Tibial artery (tissue), 4 donors: ENCODE measurements at places on chromosomes 5 and 9.

- no peak for DNase-seq
Observed at GRCh38 chr5:166369346-166369745, 1922.1 kb upstream of the WWC1 start.

DNA sequence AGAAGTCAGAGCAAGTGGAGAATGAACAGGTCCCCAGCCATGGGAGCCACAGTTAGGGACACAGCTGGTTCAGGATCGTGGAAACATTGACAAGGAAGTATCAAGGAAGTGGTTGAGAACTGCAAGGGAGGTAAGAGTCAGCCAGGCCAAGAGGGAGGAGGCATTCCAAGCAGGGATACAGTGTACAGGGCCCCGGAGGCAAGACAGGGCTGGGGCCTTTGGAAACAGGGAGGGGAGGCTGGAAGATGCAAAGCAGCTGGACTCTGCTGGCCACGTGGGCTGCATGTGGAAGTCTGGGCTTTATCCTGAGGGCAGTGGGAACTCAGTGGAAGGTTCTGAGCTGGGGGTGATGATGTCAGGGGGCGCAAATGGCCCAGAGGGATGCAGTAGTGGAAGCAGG lies 14.2 kb downstream of the CCDC180 start:
- DNase-seq, result no peak

DNA sequence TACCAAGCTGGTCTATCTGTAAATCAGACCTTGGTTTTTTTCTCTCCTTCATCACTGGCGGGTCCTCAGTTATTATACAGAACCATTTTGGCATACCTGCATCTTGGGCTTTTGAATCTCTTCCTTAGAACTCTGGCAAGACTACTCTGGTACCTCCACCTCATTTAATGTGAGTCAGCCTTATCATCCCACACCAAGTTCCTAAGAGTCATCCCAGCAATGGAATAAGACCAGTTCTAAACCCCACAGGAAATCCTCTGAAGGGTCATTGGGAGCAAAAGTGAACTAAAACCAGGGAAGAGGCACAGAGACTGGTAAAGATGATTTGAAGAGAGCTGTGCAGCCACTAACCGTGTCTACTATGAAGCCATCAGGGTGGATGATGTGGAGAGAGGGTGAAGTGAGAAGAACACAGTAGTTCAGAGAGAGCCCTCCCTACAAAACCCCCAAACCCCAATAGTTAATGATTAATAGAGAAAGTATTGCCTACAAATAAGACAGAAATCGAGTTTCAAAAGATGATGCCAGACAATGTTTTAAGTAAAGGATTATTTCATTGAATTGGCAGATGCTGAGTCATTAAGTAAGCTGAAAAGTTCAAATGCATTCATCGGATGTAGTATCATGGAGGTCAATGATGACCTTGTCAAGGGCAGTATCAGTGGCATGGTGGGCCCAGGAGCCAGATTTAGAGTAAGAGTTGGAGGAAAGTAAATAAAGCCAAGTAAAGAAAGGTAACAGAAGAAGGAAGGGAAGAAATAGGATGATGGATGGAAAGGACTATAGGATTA lies 85.4 kb downstream of the PCSK1 start:
- no peak for DNase-seq

DNA sequence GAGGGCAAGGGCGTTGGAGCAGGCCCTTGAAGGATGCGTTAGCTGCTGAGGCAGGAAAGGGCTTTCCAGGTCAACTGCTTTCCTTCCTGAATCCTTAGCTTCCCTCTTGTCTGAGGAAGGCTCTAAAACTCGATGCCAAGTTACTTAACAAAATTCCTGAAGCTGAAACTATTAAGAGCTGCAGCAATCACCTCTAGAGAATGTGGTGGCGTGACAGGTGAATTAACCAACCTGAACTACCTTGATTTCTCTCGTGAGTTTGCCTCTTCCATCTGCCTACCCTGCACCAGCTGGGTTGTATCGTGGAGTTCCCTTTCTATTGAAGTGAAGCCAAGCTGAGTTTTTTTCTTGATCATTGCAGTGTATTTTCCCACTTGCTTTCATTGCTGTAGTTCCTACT lies 96.1 kb downstream of the PDE8B start:
- no peak for DNase-seq

- DNase-seq, result no peak
Observed at GRCh38 chr9:133658442-133659431, 22.6 kb downstream of the DBH start.

DNA sequence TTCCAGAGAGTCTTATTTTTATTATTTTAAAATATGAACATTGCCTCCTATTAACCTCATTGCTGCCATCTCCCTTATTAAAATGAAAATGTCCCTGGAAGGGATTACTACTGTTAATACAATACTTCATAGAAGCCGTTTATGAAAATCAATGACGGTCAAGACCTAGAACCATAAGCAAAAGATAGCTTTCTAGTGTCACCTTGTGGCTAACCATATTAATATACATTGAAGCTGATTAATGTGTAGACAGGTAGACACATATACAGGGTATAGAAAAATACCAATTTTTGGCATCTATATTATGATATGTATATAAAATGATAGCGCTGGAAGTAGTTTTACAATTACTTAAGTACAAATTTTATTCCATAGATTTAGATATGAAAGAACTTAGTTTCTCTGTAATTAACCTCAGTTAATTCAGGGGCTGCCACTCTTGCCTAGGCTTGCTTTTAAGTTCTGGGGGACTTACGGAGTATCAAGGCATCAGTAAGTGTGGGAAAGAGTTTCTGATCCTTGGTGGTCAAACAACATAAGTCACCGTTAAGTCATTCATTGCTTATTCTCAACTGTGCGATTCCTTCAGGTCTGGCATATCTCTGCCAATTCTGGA lies 2.5 kb upstream of the YTHDC2 start:
- DNase-seq, result no peak

- no peak for DNase-seq
Observed at GRCh38 chr9:37923118-37923795, 19.3 kb upstream of the SLC25A51 start.

- DNase-seq, result no peak
Observed at GRCh38 chr5:36694351-36694750, 87.9 kb downstream of the SLC1A3 start.

DNA sequence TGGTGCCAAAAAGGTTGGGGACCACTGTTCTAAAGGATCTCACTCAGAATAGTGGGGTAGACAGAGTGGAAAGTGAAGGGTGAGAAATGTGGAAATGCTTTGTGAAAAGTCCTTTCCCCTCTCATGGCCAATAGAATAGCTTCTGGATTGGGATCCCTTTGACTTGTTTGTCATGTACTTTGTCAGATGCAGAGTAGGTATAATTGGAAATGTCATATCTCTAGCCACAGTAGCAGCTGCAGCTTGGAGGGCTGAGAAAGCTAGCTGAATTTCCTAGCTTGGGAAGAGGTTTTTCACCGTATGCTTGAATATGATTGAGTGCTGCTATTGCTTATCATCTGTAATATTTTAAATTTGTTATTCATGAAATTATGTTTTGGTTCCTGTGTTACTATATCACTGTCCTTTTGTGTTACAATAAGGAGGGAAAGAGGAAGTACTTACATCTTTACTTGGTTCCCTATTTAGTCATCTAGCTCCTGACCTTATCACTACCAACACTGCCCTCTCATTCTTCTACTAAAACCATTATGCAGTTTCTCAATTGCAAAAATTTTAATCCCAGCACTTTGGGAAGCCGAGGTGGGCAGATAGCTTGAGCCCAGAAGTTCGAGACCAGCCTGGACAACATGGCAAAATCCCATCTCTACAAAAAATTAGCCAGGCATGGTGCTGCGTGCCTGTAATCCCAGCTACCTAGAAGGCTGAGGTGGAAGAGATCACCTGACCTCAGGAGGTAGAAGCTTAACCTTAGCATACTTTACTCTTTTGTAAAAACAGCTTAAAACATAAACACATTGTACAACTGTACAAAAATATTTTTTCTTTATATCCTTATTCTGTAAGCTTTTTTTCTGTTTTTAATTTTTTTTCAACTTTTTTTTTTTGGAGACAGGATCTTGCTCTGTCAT lies 12.4 kb downstream of the SLC30A5 start:
- DNase-seq, result no peak

- DNase-seq, result no peak
Observed at GRCh38 chr5:58259685-58260152, 200.2 kb downstream of the PLK2 start.

- DNase-seq, result no peak
Observed at GRCh38 chr5:115379622-115380344, 83.3 kb upstream of the CCDC112 start.

- no peak for DNase-seq
Observed at GRCh38 chr5:111461255-111461671, 51.1 kb downstream of the STARD4 start.

- DNase-seq, result no peak
Observed at GRCh38 chr5:71880536-71880935, 161.5 kb downstream of the CARTPT start.

- no peak for DNase-seq
Observed at GRCh38 chr5:66713998-66714397, 117.8 kb downstream of the MAST4 start.
